ENCODE measurements at places on chromosomes 1 and 21.

DNA sequence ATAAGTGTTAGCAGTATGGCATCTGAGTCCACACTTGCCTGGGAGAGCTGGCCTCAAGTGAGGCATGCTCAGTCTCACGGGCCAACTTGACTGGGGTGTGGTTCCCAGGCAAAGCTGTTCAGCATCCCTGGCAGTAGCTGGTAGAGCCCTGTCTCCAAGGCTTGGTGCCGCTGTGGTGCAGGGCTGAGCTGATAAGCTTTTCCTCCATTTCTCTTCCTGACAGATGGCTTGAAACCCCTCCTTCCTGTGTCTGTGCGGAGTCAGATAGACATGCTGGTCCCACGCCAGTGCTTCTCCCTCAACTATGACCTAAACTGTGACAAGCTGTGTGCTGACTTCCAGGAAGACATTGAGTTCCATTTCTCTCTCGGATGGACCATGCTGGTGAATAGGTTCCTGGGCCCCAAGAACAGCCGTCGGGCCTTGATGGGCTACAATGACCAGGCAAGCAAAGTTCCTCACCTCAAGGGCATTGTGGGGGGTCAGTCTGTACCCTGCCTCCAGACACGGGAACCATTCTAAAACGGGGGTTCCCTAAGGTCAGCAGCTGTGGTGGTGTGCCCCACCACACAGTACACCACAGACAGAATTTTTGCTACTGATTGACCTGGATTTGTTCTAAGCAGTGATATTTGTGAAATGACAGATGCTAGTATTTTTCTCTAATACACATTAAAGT, 13.7 kb upstream of the MIIP start:
- DNase-seq: no peak

- DNase-seq: no peak
These were observed 73.5 kb downstream of the LRIG2 start for GRCh38 chr1:113146242-113147072.

DNA sequence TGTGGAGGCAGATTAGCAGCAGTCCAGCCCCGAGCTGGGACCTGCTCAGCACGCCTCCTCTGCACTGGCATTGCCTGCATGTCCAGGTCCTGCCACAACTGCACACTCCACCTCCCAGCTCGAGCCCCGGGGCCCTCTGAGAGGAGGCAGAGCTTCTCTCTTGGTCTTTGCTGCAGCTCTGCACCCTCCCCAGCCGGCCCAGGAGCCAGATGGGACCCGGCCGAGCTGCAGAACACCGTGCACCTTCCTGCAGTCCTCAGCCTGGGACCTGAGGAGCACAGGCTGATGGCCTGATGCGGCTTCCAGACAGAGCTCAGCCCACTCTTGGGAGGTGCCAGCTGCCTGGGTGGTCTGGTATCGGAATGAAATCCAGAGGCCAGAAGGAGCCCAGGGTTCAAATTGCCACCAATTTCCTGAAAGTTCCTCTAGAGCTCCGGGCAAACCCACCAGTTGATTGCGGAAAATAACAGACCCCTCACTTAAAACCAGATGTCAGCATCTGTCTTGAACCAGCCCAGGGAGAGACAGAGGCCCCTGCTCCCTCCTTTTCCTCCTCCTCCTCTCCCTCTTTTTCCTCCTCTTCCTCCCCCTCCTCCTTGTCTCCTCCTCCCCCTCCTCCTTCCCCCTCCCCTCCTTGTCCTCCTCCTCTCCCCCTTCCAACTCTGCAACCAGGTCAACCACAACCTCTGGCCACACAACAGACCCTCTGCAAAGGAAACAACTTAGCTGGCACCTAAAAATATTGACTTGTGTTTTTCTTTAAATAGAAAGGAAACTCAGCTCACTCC, 10.6 kb upstream of the SPSB1 start:
- DNase-seq: no peak

- no peak for DNase-seq
These were observed 51.3 kb upstream of the LYST start for GRCh38 chr1:235918032-235918431.

- no peak for DNase-seq
These were observed 8.0 kb upstream of the PTPRC start for GRCh38 chr1:198630863-198631262.

DNA sequence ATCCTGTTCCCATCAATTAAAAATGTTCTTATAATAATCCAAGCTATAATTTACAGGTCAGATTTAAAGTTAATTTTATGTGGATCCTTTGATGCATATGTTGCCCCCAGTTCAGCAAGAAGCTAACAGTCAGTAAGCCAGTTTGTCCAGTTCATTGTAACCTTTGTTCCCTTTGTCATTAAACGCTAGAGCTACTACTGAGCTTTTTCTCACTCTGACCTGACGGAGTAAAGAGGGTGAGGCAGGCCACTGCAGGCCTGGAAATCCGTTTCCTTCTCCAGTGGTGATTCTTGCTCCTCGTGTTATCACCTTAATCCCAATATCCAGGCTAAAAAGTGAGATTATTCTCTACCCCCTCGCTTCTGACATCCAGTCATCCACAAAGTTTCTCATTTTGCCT, 10.2 kb downstream of the YBX1 start:
- no peak for DNase-seq

- no peak for DNase-seq
These were observed 398.3 kb downstream of the DUSP10 start for GRCh38 chr1:221343607-221344006.

- DNase-seq: no peak
These were observed 29.5 kb downstream of the C21orf91 start for GRCh38 chr21:17789656-17790055.

GRCh38 chr21:20944139-20944538, 54.1 kb upstream of the NCAM2 start:
- DNase-seq: no peak

GRCh38 chr1:200275415-200275814, 134.4 kb downstream of the ZNF281 start:
- DNase-seq: no peak

DNA sequence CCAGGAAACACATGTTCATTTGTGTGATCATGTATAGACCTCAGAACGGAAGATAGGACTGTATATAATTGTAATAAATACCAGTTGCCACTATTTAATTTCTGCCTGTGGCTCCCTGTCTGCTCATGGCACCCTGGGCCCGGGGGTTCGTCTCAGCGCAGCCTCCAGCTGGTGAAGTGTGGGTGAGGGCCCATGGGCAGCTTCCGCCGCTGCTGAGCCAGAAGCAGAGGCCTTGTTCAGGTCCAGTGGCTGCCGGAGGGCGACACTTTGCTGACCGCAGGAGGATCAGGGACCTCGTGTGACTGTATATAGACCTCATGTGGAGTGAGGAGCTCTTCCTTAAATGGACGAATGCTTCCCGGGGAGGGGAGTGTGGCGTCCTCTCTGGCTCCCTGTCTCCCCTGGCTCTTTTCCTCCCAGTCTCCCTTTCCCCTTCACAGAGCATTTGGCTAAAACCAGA, 155.9 kb downstream of the PEX14 start:
- no peak for DNase-seq

- no peak for DNase-seq
These were observed 2.4 kb upstream of the MFSD2A start for GRCh38 chr1:39952359-39953110.

DNA sequence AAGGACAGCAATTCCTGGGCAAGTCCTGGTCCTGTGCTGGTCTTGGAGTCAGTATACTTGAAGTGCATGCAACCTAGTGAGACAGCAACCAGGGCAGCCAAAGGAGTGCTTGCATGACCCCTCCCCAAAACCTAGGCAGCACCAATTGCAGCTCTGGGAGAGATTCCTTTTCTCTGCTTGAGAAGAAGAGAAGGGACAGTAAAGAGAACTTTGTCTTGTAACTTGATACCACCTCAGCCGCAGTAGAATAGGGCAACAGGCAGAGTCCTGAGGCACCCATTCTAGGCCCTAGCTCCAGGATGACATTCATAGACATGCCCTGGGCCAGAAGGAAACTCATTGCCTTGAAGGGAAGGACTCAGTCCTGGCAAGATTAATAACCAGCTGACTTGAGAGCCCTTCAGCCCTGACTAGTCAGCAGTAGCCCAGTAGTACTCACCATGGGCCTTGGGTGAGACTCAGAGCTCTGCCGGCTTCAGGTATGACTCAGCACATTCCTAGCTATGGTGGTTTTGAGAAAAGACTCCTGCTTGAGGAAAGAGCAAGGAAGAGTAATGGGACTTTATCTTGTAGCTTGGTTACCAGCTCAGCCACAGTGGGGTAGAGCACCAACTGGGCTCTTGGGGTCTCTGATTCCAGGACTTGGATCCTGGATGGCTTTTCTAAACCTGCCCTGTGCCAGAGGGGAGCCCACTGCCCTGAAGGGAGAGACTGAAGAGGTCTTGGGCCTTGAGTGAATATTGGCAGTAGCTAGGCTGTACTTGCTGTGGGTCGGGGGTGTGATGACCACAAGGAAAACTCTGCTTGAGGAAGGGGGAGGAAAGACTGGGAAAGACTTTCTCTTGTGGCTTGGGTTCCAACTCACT, 51.7 kb upstream of the ACADM start:
- peak; percentile 72 for DNase-seq

DNA sequence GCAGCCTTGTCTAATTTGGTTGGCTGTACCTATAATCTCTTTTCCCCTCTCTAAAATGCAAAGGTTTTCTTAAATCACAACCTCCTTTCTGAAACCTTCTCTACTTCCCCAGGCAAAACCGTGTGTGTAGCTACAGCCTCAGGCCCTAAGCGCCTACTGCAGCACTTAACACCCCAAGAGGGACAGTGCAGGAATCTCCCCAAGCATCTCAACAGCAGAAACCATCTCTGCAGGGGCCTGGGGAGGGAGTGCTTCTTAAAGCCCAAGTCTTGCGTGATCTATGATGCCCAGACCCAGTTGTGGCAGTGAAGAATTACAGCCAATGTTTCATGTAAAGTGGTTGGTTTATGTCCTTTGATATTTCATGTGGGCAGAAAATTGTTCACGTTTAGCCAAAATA, 159.3 kb downstream of the DSCAM start:
- DNase-seq: no peak

All from AG08395 (cell line).